ENCODE measurements at places on chromosomes 16 and 17.

DNA sequence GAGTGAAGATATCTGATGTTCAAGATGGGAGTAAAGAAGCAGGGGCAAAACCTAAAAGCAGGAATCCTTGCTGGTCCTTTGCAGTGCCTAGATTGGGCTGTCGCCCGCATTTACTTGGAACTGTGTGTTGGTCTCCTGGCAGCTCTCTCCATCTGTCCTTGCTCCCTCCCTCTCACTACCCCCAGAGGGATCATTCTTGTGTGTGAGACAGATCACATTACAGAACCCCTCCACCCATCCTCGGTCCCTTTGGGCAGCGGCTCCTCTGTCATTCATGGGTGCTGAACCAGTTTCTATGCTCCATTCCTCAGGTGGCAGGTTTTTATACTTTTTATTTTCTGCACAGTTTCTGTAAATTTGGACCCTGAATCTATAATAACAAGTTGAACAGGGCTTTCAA, 99.4 kb upstream of the MYOCD start:
- no peak for DNase-seq

- DNase-seq = no peak
Measured at GRCh38 chr16:76650582-76650981, 373.4 kb downstream of the CNTNAP4 start.

DNA sequence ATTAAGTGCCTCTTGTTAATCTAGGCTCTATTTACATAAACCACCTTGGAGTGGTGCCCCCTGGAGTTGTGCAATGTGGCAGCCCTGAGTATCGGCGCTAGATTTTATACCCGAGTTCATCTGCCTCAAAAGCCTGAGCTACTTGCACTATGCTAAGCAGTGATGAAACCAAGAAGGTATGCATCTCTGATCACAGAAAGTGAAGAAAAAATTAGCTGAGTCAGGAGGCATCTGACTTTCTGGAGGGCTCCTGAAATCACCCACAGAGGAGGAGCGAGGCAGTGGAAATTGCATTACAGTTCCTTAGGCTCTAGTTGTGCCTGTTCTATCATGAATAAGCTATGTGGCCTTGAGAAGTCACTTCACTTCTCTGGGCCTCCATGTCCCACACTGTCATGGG, 80.3 kb upstream of the PSMD7 start:
- no peak for DNase-seq

GRCh38 chr17:81003711-81004475, 12.3 kb downstream of the CHMP6 start:
- no peak for DNase-seq

GRCh38 chr17:50382931-50383330, 9.9 kb downstream of the EME1 start:
- no peak for DNase-seq

DNA sequence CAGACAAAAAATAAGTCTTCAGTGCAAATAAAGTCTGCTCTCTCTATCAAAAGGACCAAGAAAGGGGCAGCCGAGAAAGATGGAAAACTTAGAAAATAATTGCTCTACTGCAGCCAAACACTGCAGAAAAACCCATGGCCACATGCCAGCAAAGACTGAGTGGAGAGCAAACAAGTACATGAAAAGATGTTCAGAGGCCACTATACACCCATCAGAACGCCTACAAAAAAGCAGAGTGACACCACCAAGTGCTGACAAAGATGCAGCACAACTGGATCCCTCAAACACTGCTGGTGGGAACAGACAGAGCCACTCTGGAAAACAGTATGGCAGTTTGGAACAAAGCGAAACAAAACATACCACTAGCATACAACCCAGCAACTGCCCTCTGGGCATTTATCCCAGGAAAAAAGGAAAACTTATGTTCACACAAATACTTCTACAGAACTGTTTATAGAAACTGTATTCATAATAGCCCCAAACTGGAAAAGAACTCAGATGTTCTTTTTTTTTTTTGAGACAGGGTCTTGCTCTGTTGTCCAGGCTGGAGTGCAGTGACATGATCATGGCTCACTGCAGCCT, 36.7 kb downstream of the KIAA0753 start:
- no peak for DNase-seq

DNA sequence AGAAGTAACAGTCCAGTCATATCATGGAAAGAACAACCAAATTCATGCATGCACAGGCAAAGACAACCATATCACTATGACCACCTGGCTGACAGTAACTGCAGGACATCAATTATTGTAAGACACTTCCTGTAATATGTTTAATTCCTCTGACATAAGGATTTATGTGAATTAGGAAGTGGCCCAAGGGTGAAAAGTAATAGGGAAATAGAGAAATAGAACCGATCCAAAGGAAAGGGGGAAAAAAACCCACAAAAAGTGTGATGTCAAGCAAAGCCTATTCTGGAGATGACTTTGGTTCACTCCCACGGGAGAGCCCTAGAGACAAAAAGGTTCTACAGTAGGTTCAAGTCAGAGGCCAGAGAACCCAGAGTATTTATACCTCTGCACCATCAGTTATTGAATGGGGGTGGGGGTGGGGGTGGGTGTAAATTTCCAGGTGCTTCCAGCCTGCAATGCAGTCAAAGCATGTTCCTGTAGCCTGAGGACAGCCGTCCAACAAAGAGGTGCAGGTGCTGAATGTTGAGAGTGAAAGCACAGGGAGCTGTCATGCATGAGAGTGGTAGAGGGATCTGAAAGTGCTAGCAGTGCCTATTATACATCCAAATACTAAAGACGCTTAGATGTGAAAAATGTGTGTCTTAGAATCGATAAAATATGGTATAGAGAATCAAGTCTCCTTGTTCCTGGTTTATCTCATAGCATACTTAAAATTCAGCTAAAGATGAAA, 95.6 kb upstream of the HLF start:
- no peak for DNase-seq

GRCh38 chr17:73340093-73340596, 28.3 kb upstream of the CDC42EP4 start:
- peak; percentile 93 for DNase-seq

DNA sequence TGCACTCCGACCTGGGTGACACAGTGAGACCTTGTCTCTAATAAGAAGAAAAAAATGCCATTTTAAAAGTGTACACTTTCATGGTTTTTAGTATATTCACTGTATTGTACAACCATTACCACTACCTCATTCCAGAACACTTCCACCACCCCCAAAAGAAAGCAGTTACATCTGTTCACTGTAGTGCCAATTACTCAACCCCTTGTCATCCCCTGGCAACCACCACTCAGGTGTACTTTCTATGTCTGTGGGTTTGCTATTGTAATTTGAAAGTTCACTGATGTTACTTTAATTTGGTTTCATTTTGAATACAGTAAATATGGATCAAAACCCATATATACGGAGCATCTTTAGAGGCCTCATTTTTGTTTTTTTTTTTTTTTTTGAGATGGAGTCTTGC, 6.1 kb downstream of the ZG16 start:
- DNase-seq = no peak

GRCh38 chr17:39144416-39144840, 7.0 kb downstream of the PLXDC1 start:
- DNase-seq = no peak

DNA sequence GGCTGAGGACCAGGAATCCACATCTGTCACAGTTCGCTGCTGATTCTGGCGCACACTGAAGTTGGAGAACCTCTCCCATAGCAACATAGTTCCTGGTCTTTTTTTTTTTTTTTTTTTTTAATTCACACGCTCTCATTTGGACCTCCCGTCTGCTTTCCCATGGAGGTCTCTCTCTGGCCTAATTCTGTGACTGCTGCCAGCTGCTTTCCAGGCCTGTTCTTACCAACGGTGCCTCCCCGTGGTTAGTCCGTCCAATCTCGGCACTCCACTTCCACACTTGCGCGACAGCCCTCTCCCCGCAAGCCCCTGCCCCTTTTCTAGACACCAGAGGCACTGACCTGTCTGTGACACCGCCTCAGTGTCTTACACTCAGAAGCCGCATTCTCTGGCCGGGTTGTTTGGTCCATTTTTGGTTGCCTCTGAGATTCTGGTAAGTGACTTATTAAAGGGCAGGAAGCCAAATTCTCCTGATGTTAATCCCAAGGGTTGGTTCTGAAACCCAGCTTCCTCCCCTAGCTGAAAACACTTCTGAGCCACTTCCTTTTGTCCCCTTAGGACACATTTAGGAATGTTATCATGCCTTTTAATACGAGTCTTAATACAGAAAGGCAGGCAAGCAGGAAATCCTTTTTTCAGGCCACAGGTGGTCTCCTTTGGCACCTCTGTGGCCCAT, 1.1 kb upstream of the AKTIP start:
- no peak for DNase-seq

DNA sequence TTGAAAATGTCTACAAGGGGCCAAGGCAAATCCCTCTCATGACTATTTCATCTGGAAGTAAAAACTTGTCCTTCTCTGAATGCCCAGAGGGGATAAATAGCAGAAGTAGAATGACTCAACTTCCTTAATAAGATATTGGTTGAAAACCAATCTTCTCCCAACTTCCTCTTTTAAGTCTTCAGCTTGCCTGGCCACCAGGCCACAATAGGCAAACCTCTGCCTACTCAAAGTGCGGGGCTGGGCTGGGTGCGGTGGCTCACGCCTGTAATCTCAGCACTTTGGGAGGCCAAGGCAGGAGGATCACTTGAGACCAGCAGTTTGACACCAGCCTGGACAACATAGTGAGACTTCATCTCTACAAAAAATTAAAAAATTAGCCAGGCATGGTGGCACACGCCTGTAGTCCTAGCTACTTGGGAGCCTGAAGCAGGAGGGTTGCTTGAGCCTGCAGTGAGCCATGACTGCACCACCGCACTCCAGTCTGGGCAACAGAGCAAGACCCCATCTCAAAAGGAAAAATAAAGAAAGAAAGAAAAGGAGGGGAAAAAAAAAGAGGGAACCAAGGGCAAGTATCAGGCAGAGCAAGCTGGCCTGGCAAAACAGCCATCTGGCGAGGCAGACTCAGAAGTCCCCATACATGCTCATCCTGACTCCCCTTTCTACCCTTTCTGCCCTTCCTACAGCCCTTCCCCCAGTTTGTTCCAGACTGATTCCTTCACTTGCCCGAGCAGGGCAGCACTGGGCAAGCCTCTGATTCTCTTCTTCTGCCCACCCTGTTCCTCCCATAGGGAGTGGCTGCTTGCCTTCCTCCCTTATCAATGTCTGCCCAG, 20.6 kb downstream of the MAP3K14 start:
- DNase-seq = no peak

- DNase-seq = no peak
Measured at GRCh38 chr17:42050393-42051012, at the start of gene C17orf113. Gene C17orf113 (minus strand): TSS chr17:42050601. CDS start chr17:42043376, 7,225 bp downstream.

- DNase-seq = no peak
Measured at GRCh38 chr16:85781156-85781555, 18.2 kb downstream of the EMC8 start.

- DNase-seq = no peak
Measured at GRCh38 chr16:80034948-80035663, 434.6 kb upstream of the MAF start.

GRCh38 chr16:54932737-54933254, 2.1 kb downstream of the IRX5 start:
- no peak for DNase-seq

DNA sequence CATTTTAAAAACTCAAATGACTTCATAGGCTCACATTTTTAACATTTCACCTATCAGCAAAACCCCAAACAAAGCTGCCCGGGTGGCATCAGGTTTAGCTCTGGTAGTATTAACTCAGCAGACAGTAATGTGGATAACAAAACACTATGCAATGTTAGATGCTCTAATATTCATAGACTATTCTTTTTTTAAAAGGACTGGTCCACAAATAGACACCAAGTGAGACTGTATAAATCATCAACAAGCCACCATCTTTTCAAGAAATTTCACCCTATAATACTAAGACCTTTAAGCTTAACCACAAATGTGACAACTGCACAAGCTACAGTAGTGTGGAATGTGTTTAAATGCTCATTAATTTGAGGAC, 20.2 kb downstream of the SNN start:
- DNase-seq = no peak

DNA sequence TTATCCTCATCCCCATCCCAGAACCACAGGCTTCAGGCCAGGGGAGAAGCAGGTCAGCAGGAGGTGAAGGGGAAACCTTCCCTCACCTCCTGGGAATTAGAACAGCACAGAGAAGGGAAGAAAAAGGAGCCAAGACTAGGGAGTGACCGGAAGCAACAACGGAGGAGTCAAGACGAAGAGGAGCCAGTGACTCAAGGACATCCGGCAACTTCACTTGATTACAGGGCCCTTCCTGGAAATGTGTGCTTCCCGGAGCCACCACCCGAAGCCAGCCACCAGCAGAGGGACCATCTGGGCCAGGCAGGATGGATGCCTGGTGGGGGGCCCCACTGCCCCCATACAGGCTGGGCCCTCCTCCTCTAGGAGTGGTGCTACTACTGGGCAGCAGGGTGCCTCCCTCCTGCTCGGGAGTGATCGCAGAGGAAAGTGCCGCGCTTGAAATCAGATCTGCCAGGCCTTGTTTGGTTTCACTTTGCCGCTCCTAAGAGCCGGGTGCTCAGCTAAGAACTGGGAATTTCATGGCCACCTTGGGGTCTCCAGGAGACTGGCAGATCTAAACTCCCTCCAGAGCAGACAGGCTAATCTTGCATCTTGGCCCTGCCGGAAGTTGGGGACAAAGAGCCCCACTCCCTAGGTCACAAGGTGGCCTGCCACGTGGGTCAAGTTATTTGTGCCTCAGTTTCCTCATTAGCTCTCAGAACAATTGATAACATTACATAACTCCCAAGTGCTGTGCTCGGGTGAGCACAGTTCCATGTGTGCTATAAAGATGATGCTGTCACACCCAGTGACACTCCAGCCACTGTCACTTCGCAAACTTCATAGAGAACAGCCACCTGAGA, 6.6 kb downstream of the CDC42EP4 start:
- DNase-seq = peak; percentile 73

DNA sequence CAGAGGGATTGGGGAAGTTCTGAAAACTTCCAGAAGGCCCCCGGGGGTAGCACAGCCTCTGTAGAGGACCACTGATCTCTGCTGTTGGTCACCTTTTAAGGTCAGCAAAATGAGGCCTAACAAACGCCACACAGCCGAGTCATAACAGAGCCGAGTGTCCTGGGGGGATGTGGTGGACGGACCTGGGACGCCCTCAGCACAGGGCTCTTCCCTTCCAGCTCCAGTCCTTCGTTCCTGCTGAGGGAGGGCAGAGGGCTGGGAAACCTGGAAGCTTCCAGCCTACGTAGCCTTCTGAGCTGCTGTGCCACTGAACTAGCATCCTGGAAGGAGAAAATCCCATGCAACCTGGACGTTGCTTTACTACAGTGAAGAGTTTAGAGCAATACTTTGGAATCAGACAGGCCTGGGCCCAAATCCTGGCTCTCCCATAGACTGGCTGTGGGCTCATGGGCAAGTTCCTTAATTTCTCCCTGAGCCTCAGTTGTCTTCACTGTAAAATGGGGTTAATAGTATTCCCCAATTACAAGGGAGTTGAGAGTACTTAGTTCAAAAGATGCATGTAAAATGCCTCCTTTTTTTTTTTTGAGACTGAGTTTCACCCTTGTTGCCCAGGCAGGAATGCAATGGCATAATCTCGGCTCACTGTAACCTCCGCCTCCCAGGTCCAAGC, 34.4 kb upstream of the ZCCHC14 start:
- no peak for DNase-seq

- DNase-seq = peak; percentile 95
Measured at GRCh38 chr16:4614571-4615383, at the start of gene UBALD1. Gene UBALD1 (minus strand): TSS chr16:4614888. CDS start chr16:4614797, 91 bp downstream.
